Activated CD4-positive, alpha-beta memory T cell treated with anti-CD3 and anti-CD28 coated beads, Interleukin-2, amount 10 ng/mL, durations not matched to agents 7 days and 5 days (primary cell): ENCODE measurements at places on chromosomes 3 and 15. TPM values are rescaled to one million over a fixed set of nuclear protein-coding genes. Genes with fewer than 3 reads are reported as not detected.

GRCh38 chr3:172624999-172625398 lies 85.9 kb downstream of the NCEH1 start:
- peaks cover 4% of the 10 kb centered on the region for H3K4me1 ChIP-seq
- H3K27me3 ChIP-seq, result no peaks in the 10 kb centered on the region
- no peaks in the 10 kb centered on the region for H3K36me3 ChIP-seq
- no peak overlapping the region for H3K4me3 ChIP-seq

- no peak within 1 kb of the TSS for H3K27ac ChIP-seq
- H3K4me1 ChIP-seq, result no peaks in the 10 kb centered on the region
- H3K4me3 ChIP-seq, result no peak within 1 kb of the TSS
- peak; percentile 24 for DNase-seq
- H3K27me3 ChIP-seq, result peaks cover 10% of the 10 kb centered on the region
Measured at GRCh38 chr3:46717447-46718231, at the start of gene PRSS50. PRSS50 (minus strand) TSS chr3:46717869; CDS start chr3:46717824, 45 bp downstream.

GRCh38 chr15:45456212-45457106 lies 66.1 kb downstream of the SLC30A4 start:
- no peaks in the 10 kb centered on the region for H3K36me3 ChIP-seq
- peak overlapping the region; percentile 75 for H3K4me3 ChIP-seq
- H3K27ac ChIP-seq, result peak overlapping the region; percentile 72
- H3K27me3 ChIP-seq, result peaks cover 2% of the 10 kb centered on the region
- peak; percentile 84 for DNase-seq

- peaks cover 1% of the 10 kb centered on the region for H3K36me3 ChIP-seq
- no peak for DNase-seq
- peaks cover 26% of the 10 kb centered on the region for H3K4me1 ChIP-seq
- peak overlapping the region; percentile 28 for H3K4me3 ChIP-seq
- H3K27me3 ChIP-seq, result no peaks in the 10 kb centered on the region
Measured at GRCh38 chr3:158728061-158728377, 4.2 kb downstream of the RARRES1 start.

DNA sequence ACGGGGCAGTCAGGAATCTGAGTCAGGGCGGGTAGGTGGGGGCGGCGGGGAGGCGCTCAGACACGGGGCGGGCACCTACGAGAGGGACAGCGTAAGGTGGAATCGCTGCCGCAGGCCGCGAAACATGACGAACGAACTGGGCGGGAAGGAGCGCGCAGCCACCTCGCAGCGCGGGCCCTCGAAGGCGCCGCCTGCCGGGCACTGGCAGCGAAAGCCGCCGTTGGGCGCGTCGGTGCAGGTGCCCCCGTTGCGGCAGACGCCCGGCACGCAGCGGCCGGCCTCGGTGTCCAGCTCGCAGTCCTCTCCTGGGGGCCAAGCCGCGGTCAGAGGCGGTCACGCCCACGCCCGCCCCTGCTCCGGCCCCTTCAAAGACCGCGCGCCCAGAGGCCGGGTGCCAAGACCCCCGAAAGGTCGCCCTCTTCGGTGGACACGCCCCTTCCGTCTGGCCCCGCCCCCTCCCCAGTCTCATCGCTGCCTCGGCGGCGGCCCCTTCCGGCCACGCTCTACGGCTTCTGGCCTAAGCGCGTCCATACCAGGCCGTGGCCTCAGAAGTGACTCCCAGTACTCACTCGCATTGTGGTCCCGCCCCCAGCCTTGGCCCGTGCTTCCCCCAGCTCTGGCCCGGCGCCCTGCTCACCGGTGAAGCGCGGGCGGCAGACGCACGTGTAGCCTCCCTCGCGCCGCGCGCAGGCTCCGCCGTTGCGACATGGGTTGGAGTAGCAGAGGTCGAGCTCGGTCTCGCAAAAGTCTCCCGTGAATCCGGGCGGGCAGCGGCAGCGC lies 6.4 kb downstream of the CELSR3 start:
- H3K4me3 ChIP-seq, result peak overlapping the region; percentile 70
- H3K4me1 ChIP-seq, result peaks cover 27% of the 10 kb centered on the region

DNA sequence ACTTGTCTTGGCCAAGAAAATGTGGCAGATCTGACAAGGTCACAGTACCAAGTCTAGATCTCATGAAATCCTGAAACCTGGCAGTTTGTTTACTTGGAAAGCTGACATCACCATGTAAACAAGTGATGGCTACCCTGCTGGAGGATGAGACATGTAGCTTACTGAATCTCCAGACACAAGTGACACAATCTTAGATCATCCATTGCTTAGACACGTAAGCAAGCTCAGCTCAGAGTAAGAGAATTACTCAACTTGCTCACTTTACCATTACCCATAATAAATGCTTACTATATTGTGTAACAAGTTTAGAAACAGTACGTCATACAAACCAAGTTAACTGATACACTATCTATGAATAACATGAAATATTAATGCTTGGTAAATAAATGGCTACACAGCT lies 263.8 kb downstream of the TBC1D5 start:
- DNase-seq, result no peak
- H3K36me3 ChIP-seq, result no peaks in the 10 kb centered on the region
- H3K27me3 ChIP-seq, result no peaks in the 10 kb centered on the region
- no peak overlapping the region for H3K4me3 ChIP-seq
- no peaks in the 10 kb centered on the region for H3K4me1 ChIP-seq

DNA sequence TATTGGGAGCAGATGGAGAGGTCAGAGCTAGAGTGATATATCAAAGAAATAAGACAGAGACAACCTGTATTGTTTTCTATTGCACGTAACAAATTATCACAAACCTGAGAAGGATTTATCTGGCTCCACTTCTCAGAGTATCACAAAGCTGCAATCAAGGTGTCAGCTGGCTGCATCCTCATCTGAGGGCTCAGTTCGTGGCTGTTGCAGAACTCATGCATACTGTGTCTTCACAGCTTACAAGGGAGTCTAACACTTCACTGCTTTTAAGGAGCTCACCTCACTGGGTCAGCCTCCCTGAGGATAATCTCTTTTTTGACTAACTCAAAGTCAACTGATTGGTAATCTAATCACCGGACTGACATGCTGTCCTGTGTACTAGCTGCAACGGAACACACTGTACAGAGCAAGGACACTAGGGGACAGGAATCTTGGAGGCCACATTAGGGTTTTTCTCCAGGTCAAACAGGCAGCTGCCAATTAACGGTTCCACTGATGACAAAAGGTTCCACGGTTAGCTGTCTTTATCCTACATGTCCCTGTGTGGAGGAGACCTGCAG lies 1006.8 kb upstream of the SEMA6D start:
- H3K4me3 ChIP-seq, result no peak overlapping the region
- H3K27ac ChIP-seq, result no peak overlapping the region
- no peaks in the 10 kb centered on the region for H3K4me1 ChIP-seq
- no peak for DNase-seq
- no peaks in the 10 kb centered on the region for H3K36me3 ChIP-seq
- H3K27me3 ChIP-seq, result no peaks in the 10 kb centered on the region

- H3K4me1 ChIP-seq, result no peaks in the 10 kb centered on the region
- DNase-seq, result no peak
- H3K27ac ChIP-seq, result no peak overlapping the region
- H3K36me3 ChIP-seq, result peaks cover 12% of the 10 kb centered on the region
- H3K4me3 ChIP-seq, result no peak overlapping the region
Measured at GRCh38 chr15:42858540-42858939, 62.0 kb downstream of the TTBK2 start.

DNA sequence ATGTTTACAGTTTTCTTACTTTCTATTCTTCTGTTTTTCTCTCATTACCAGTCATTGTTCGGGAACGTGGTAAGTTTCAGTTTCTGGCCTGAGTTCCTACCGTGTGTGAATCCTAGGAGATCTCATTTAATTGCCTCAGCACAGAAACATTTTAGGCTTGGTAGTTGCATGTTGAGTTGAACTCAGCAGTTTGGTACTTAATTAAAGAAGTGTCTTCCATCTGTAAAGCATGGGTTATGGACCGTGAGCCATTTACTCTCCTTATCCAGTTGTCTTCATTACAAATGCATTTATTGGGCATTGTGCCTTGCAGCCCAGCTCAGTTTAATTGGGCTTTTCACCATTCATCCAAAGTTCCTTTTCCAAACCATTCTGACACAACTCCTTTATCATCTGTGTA lies 142.1 kb upstream of the CHRM5 start:
- H3K4me1 ChIP-seq, result no peaks in the 10 kb centered on the region
- H3K27ac ChIP-seq, result no peak overlapping the region
- H3K36me3 ChIP-seq, result no peaks in the 10 kb centered on the region
- H3K27me3 ChIP-seq, result peaks cover 2% of the 10 kb centered on the region
- no peak overlapping the region for H3K4me3 ChIP-seq

The TPM1 gene
- total RNA-seq, result 4.8 TPM

The GP9 gene
- not detected for total RNA-seq
